ENCODE measurements at places on chromosomes 2 and 18.

DNA sequence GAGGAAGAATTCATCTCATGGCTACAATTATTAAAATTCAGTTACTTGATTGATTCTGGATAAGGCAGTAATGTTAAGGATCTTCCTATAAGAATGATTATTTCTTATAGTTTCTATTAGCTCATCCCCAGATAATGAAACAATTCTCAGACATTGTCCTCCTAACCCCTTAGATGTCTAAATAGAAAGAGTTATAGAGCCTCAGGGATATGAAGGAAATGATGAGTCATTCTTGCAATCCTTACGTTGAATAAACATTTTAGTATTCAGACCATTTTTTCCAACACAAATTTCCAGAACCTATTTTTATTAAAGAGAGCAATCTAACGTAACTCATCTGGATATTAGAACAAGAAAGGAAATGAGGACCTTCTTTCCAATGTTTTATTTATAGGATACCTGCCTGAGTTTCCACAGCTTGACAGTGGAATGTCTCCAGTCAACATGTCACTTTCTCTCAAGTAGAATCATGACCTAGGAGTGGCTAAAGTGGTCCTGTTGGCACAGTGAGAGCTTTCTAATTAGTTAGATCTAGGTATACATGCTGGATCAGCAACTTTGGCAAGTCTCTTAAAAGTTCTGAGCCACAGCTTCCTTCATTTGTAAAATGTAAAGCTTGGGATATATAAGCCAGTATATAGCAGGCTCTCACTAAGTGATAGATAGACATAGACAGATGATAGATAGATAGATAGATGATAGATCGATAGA is 88.0 kb upstream of the RAB27B start:
- no peak for DNase-seq

- no peak for DNase-seq
Measured at GRCh38 chr2:210654091-210654490, 97.7 kb downstream of the CPS1 start.

DNA sequence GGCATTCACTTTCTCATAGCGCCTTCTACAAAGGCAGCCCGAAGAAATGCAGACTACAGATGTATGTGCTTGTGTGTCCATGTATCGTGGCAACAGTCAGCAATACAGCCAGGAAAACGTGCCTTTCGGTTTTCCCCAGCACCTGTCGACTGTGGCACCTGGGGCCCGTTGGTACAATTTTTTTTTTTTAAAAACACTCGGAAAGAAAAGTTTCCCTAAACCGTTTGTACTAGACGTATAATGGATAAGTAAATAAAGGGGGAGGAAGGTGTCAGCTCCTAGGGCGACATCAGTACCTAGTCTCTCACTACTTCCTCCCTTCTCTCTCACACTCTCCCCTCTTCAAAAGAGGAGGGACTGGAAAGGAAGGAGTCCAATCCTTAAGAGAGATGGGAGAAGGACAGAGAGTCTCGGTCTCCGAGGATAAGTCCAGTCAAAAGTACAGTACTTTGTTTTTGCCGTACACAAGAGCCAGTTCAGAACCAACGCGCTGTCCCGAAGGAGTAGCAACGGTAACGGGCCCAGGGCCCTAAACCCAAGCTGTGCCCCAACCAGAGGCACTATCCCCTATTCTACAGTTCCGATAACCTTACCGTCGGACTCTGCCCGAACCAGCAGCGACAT is 759 bp downstream of the PPP4R3B start:
- DNase-seq = peak; percentile 77

GRCh38 chr2:12684471-12684936 is 32.2 kb upstream of the TRIB2 start:
- no peak for DNase-seq

- peak; percentile 43 for DNase-seq
Measured at GRCh38 chr2:225040856-225041206, 1.4 kb downstream of the DOCK10 start.

DNA sequence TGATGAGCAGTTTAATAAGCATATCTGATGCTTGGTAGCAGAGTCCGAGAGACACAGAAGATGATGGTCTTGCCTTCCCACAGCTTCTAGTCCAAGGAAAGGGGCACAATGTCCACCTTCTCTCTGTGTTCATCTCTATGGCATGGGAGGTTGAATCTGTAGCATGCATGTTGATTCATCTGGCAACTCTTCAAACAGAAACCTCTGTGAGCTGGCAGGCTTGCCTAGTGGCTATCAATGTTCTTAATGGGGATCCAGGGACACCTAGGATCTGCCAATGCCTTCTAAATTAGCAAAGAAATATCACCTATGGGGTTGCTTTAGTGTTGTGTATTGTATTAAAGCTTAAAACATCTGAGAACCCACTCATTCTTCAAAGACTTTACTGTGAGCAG is 170.8 kb downstream of the INO80D start:
- no peak for DNase-seq

- DNase-seq = no peak
Measured at GRCh38 chr18:68262690-68263294, 452.1 kb downstream of the TMX3 start.

DNA sequence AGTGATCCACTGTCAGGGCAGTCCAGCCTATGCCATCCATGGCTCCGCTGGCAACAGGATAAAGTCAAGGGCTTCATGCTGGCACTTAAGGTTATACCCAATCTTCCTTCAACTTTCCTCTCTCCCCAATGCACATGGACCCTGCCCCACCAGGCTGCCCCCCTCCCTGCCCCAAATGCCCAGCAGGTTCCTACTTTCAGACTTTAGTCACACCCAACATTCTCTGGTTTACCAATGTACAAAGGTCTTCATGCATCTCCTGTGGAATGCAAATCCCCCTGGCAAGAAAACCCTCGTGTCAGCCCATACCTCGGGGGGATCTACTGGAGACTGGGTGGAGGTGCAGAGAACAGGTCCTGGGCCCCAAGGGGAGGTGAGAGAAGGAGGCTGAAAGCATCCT is 59.3 kb downstream of the MCFD2 start:
- DNase-seq = no peak

GRCh38 chr2:145085612-145086011 is 565.7 kb upstream of the ZEB2 start:
- DNase-seq = no peak

GRCh38 chr18:69435000-69435399 is 34.3 kb downstream of the DOK6 start:
- no peak for DNase-seq

DNA sequence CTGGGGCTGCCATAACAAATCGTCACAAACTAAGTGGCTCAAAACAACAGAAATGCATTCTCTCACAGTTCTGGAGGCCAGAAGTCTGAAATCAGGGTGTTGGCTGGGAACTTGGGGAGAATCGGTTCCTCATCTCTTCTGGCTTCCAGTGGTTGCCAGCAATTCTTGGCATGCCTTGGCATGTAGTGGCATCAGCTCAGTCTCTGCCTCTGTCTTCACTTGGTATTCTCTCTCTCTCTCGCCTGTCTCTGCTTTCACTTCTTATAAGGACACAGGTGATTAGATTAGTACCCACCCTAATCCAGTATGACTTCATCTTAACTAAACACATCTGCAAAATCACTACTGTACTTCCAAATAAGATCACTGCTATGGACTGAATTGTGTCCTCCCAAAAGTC is 695.4 kb upstream of the ID2 start:
- DNase-seq = no peak

DNA sequence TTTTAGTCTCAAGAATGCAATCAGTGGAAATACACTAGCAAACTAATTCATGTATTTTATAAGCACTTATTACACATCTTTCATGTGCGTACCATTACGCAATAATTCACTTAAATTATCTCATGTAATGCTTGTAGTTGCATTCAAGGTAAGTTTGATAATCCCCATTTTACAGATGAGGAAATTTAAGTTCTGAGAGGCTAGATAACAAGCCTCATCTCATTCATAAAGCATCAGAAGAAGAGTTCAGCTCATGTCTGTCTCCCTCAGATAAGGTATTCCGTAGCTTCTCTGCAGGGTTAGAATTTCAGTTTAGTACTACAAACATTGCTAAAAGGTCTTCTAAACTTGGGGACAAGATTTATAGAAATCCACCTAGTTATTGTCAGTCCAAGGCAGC is 47.8 kb downstream of the HNMT start:
- no peak for DNase-seq

DNA sequence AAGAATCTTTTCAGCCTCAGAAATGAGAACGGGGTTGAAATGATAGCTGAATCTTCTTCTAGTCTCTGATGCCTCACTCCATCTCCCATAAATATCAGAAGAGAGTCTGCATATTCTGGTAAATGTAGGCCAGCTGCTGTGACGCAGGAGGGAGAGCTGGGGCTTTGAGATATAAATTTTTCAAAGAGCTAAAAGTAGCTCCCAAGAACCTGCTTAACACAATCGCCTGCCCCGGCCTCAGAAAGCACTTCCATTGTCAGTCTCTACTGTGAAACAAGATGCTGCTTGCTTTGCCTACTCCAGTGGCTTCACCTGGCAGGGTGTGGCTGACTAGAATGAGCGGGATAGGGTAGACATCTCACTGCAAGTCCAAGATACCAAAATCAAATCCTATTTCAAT is 105.0 kb upstream of the CCDC150 start:
- no peak for DNase-seq

DNA sequence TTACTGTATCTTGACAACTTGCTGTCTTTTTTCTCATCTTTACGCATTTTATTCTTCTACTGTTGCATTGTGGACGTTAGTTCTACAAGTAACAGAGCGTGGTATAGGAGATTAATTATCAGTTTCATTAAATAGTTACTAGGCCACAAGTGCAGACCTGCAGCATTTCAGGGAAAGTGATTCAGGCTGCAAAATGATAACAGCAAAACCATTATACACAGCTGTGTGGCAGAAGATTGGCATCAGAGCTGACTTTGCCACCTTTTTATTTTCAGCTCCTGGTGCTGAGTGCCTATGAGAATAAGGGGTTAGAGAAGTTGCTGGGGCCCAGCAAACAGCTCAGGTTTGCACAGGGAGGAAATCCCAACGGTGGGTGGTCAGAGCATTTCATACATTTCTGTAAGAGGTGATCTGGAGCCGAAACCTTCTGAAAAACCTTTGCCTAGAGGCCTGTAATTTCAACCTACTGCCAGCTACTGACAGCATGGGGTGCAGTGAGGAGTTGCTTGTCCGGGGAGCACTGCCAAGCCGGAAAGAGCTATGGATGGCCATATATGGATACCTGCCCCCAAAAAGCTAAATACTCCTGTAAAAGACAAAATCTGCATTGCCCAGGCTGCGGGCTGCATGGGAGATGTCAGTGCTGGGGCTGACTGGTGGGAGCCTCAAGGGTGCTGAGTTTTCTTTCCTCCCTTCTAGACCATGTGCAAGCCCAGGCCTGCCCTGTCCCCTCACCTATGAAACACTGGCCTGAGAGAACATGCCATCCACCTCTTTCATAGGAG is 2.7 kb upstream of the CCBE1 start:
- no peak for DNase-seq

GRCh38 chr2:199940373-199940772 is 14.9 kb downstream of the TYW5 start:
- no peak for DNase-seq

GRCh38 chr2:127560201-127560930 is 24.9 kb downstream of the MYO7B start:
- no peak for DNase-seq

GRCh38 chr2:1613731-1614354 is 130.5 kb downstream of the PXDN start:
- DNase-seq = no peak

GRCh38 chr2:205967391-205968075 is 118.4 kb downstream of the INO80D start:
- DNase-seq = no peak

DNA sequence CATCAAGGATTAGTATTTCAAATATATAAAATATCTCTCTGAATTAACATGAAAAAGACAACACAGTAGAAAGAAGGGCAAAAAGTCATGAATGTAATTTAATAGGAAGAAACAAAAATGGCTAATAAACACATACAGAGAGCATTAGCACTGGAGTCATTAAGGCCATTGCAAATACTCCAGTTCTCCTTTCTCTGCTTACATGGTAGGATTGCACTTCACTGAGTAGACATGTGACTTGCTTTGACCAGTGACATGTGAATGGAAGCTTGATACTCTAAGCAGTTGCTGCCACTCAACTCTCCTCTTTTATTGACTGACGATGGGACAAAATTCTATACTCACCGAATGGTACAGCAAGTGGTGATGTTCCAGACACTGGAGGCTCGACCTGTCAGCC is 153.9 kb upstream of the LGALSL start:
- no peak for DNase-seq

DNA sequence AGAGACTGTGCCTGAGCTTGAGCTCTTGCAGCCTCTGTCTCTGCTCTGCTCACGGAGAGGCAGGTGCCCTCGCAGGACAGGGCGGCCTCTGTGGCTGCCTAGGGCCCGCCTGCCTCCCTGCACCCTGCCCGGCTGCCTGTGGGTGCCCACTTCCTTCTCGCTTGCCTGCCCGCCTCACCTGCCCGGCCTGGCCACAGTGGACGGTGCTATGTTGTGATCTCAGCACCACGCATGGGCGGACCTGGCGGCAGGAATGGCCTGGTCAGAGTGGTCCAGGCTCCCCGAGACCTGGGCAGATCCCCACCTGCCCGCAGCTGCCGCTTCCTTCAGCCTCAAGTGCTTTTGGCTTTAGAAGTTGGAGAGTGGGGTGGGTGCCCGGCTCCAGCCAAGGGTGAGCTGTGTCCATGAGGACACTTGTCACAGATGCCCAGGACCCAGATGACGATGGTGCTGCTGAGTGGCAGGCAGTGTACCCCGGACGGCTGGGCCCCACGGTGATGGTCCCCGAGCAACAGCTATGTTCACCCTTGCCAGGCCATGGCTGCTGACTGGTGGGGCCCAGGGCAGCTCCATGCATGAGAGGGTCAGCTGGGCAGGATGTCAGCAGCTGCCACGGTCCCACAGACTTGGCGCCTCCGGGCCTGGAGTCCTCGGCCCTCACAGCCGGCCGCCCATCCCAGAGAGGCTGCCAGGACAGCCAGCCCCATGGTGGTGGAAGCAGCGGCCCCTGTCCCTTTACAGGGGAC is 25.3 kb downstream of the RTP5 start:
- DNase-seq = no peak

DNA sequence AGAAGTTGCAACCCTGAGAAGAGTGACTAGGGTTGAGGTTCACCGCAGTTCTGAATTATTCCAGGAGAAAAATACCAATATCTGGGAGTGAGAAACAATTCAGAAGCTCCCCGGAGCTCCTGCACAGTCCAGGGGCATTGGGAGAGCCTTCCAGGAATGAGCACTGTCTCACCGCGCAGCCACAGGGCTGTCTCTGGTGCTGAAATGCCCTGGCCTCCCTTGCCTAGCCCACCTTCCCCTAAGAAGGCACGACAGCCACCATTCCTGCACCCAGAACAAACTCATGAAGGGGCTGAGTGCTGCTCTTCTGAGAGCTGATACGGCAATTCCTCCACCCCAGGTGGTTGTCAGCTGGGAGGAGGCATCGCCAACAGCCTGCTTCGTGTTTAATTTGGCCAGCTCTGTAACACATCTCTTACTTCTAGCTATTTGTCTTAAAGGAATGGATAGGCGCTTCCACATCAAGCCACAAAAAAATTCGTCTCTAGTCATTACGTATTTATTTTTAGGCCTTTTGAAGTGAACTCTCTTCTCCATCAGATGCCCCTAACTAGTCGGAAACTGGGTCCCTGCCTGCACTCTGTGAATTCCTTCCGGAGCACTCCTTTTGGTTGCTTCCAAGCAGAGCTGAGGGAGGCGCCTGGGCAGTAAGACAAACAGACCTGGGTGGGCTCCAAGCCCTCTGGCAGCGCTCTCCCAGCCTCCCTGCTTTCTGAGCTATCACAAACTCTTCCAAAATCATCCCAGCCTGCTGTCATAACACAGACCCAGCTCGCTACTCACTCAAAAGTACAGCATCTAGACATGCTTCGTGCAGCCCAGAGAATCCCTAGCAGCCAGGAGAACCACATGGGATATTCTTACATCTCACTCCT is 120.5 kb upstream of the CCDC68 start:
- DNase-seq = no peak

GRCh38 chr2:10541081-10541480 is 93.0 kb upstream of the ODC1 start:
- DNase-seq = no peak

Measured in CD4-positive, alpha-beta T cell treated with Interleukin-1 beta for 1 hour (primary cell).